ENCODE measurements at places on chromosomes 11 and 22.

- DNase-seq: no peak
Measured at GRCh38 chr11:104620991-104621390, 277.3 kb downstream of the CASP12 start.

- peak; percentile 65 for DNase-seq
Measured at GRCh38 chr11:68213135-68213515, at the start of gene KMT5B. TSS of gene KMT5B (minus strand) at chr11:68213296. CDS start at chr11:68190076, 23,220 bp downstream.

- DNase-seq: peak; percentile 69
Measured at GRCh38 chr22:25110846-25111578, 88.6 kb upstream of the CRYBB3 start.

- no peak for DNase-seq
Measured at GRCh38 chr11:117993988-117994745, 8.0 kb downstream of the IL10RA start.

DNA sequence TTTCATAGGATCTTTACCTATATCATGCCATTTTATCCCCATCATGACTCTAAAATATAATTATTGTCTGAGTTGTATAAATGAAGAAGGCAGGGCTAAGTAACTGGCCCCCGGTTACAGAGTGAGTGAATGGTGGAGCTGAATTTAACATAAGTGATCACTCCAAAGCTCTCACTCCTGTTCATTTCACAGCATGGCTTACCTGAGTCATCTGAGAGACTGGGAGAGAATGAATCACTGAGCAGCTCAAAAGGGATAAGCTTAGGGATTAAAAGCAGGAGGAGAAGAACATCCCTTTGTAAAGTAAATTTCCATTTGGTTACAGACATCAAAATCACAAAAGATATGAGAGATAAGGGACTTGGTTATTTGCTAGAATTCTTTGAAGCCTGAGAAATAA, 294.0 kb upstream of the CTSC start:
- DNase-seq: no peak

GRCh38 chr11:28964811-28965210, 856.6 kb downstream of the METTL15 start:
- DNase-seq: no peak

DNA sequence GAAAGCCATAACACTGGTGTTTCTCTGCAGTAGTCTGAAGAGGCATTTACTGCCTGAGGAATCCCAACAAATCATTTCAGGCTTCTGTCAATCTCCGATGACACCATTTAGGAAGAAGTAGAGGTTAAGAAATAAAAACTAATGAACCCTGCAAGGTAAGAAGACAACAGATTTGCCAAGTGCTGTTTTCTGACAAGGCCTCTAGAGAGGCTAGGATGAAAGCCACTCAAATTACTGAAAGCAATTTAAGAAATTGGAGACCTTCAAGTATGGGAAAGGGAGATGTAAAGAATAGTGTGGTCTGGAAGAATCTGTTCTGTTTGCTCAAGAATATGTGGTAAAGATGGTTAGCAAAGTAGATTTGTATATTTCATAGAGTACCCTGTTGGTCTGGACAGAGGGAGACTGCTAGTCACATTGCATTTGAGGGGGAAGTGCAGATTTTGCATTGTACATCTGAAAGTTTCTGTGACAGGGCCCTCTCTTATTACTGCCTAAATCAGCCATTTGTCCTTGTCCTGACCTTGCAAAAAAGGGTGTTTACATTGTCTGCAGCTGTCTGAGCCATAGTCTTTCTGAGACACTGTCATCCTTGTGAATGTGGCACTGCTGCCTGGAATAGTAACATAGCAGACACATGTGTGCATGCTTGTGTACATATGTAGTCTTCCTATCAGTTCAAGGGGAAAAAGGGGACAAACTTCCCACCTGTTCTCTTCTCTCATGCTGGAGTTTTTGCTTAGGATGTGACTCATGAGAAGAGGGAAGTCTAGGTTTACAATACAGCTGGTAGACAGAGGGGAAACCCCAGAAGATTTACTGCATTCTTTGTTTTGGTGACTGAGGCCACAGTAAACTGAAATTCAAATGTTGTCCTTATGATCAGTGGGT, 640.2 kb upstream of the KIRREL3 start:
- DNase-seq: no peak

- no peak for DNase-seq
Measured at GRCh38 chr11:27201454-27202302, 161.1 kb downstream of the BBOX1 start.

DNA sequence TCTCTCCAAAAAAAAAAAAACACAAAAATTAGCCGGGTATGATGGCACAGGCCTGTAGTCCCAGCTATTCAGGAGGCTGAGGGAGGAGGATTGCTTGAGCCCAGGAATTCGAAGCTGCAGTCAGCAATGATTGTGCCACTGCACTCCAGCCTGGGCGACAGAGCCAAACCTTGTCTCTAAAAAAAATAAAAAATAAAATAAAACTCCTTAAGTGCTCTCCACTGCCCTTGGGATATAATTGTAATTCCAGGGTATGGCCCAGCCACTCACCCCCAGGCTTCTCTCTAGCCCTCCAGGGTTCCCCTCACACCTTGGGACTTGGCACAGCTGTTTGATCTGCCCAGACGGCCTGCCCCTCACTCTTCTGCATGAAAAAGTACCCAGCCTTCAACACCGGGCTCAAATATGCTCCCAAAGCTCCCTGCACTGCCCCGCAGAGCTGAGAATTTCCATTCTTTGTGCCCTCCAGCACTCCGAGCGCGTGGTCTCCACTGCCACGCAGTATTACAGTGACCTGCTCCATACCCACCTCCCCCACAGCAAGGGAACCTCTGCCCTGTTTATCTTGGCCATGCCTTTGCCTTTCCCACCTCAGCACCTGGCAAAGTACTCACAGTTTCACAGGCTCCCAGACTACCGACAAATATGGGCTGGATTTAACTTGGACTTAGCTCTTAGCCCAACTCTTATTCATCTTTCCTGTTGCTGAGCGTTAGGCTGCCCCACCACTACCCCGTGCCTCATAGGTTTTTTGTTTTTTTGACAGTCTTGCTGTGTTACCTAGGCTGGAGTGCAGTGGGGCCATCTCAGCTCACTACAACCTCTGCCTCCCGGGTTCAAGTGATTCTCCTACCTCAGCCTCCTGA, 7.6 kb upstream of the FTH1 start:
- DNase-seq: no peak

DNA sequence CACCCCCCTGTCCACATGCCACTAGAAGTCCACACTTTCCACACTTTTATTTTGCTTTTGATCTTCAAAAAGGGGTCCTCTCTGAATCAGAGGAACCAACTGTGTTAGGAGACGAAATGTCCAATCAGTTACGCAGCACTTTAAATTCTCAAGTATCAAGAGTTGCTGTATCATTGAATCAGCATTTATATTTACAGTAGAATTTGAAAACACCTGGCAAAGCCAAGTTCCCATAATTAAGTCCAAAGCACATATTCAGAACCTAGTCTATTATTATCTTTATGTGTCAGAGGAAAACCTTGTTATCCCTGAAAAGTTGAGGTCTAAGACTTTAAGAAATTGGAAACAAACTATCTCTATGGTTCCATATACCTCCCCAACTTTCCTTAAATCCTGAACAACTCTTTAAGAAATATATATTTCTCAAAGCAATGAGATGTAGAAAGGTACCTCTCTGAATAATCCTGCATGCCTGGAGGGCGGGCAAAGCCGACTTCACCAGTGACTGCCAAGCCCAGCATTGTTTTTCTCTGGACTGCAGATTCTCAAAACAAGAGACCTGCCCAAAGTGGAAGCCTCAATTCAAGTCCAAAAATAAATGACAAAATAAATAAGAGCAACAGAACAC, 75.9 kb upstream of the ARFGAP3 start:
- no peak for DNase-seq

GRCh38 chr11:71311176-71311925, 59.0 kb upstream of the SHANK2 start:
- no peak for DNase-seq

GRCh38 chr11:3953327-3953726, 97.9 kb downstream of the STIM1 start:
- DNase-seq: no peak

DNA sequence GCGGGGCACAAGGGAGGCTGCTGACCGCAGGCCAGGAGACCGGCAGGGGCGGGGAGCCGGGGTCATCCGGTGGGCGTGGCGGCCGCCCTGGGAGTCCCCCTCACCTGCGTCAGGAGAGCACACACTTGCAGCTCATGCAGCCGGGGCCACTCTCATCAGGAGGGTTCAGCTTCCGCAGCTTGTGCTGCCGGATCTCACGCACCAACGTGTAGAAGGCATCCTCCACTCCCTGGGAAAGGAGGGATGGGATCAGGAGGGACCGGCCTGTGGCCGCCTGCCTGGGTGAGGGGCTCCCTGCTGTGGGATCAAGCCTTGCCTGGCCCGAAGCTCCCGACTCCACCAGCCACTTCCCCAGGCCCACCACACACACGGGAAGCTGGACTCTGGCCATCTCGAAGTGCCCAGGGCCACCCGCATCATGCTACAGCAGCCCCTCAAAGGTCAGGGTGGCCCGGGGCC, 2.8 kb downstream of the HRAS start:
- DNase-seq: no peak

DNA sequence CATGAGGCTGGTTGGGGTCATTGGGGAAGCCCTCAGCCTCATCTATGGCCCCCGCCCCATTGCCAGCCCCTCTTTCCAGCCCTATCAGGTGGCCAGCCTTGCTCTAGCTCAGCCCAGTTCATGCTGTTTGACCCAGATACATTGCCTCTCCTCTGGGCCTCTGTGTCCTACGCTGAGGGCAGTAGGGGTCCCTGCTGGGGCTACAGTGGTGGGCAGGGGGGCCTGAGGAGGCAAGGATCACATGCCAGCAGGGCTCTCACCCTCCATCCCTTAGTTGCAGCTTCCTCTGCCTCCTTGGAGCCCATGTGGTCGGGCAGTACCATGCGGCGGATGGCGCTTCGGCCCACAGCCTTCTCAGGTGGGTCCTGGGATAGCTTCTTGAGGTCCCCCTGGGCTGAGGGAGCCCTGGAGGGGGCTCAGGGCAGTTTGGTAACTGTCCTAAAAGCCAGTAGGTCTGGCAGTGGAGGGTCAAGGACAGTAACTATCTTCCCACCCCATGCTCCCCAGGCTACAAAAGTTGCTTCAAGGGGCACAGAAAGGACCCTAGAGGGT, 19.2 kb downstream of the EMID1 start:
- DNase-seq: no peak

- no peak for DNase-seq
Measured at GRCh38 chr11:121459413-121460017, 6.7 kb upstream of the SORL1-AS1 start.

GRCh38 chr11:122883646-122883979, 1.1 kb downstream of the JHY start:
- DNase-seq: no peak

DNA sequence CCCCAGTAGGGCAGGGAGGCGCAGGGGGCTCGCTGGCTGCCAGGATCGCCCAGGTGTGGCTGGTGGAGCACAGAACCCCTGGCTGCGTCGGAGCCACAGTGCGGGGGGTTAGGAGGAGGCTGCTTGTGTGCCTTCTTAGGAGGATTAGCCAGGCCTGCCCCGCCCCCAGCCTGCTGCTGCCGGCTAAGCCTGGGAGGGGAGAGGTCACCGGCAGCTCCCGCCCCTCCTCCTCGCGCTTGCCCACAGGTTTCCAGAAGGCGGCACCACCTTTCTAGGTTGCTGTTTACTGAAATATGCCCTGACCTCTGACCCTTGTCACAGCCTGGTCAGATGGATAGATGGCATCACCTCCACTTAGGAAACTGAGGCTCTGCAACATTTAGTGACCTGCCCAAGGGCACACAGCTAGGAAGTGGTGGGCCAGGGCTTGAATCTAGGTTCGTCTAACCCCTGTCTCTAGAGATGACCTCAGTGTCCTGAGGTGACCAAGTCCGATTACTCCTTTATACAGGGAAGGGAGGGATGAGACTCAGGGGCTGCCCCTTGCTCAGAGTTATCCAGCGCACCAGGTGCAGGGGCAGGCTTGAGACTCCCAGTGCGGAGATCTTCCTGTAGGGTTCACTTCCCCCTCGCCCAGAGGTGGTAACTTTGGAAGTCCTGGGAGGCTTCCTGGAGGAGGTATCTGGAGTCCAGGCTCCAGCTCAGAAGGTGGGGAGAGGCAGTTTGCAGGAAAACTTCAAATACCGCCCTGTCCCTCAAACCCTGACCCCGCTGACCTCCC, 44.0 kb downstream of the MYO7A start:
- DNase-seq: peak; percentile 30

DNA sequence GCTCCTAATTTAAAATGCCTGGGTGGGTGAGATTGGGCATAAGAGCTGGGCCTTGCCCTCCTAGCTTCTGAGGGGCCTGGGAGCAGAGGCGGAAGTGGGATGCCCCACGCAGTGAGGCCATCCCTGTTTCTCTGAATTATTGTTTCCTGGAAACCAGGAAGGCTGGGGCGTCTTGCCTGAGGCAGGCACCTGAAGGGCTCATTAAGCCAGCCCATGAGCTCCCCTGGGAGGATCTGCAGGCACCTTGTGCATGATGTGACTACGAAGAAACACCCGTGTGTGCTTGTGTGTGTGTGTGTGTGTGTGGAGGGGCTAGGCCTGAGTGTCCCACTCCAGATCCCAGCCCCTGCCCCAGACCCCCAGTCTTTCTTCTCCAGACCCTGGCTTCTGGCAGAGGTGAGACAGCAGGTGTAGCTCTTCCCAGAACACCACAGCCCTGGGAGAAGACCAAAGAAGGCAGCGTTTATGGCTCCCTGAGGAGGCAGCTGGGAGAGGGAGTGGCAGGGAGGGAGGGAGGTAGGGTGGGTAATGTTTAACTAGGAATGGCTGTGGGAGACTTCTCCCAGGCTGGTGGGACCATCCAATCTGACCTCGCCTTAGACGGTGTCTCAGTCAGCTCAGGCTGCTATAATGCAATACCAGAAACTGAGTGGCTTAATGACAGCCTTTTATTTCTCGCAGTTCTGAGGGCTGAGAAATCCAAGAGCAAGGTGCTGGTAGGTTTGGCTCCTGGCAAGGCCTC, 2.1 kb upstream of the BATF2 start:
- DNase-seq: no peak

DNA sequence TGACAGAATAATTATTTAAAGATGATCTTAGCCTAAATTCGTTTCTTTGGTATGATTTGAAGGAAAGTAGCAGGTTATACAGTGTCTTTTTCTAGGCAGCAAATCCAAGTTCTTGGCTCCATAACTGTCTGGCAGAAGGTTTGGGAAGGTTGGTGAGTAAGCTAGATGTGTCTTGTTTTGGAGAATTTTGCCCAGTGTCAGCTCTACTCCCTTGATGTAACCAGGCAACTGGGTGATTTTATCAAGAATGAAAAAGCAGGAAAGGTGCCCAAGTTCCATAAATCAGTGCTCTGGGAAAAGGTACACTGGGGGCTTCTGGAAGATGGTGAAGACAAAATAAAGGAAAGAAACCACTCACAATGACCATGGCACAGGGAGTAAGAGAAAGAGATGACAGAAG, 71.5 kb upstream of the USP47 start:
- no peak for DNase-seq

DNA sequence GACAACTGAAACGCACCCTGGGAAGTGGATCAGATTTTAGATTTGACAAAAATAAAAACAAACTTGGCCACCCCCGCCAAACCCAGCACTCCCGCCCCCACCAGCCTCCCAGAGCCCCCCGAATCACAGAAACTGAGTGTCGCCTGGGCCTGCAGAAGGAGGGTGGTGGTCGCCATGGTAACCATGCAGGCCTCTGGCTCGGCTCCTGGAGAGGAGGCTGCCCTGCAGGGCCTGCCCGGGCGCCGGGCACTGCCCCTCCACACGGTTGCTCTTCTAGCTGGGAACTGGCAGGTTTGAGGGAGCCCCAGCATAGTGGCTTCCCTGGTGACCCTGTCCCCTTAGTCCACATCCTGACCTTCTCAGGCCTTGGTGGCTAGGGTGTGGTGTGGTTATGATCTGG, 19.3 kb downstream of the CACNA1I start:
- DNase-seq: no peak

- no peak for DNase-seq
Measured at GRCh38 chr22:48942698-48943566, 884.7 kb downstream of the BRD1 start.

GRCh38 chr11:21564833-21565682, 627.8 kb upstream of the ANO5 start:
- DNase-seq: no peak

Measured in trophoblast cell (in vitro differentiated cells and primary cell).